Omental fat pad (tissue), 4 donors: ENCODE measurements at places on chromosomes 11 and 22. TPM values are rescaled to one million over a fixed set of nuclear protein-coding genes. Genes with fewer than 3 reads are reported as not detected.

The RAC2 gene
- total RNA-seq, result 11.0 TPM

The SCN3B gene
- total RNA-seq, result 2.6 TPM

The TPH1 gene
- total RNA-seq, result 0.47 TPM

The SPI1 gene
- total RNA-seq, result 25.0 TPM

The ANO1 gene
- total RNA-seq, result 8.6 TPM

The FAM227A gene
- 0.24 TPM for total RNA-seq

The EXPH5 gene
- total RNA-seq, result 0.32 TPM

The KCNK7 gene
- total RNA-seq, result 1.5 TPM

The GDPD4 gene
- total RNA-seq, result not detected

The MMP27 gene
- total RNA-seq, result not detected

GRCh38 chr22:48858121-48858520, 969.6 kb downstream of the BRD1 start:
- DNase-seq, result no peak

DNA sequence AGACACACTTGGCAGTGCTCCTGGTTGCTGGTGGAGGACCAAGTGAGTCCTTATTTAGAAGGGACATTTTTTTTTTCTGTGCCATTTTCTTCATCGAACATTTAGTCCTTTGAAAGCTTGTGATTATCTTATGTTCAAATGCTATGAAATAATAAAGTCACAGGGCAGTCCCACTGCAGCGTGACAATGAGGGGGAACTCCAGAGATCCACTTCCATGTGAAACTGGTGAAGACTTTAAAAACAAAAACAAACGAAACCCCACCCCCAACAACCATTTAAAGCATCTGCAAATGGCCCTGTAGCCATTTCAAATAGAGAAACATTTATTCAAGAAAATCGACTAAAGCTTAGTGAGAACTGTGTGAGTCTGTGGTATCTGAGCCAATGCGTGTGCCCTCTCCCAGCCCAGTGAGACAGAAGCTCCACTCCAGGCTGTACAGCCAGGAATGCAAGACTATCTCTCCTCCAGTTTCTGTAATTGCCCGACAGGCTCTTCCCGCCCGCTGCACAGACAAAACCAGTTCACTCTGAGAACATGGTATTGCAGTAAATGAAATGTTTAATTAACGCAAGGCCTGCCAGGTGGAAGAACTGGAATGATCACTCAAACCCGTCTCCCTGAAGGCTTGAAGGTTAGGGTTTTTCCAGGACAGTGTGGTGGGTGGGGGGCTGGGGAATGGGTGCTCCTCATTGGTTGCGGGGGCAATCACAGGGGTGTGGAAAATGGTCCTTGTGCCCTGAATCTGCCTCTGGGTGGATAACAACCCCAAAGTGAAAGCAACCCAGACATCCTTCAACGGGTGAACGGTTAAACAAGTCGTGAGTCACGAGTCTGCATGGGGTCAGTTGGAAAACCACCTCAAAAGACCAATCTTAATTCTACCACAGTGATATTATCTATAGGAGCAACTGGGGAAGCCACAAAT, 8.4 kb downstream of the KRTAP5-6 start:
- no peak for DNase-seq

- no peak for DNase-seq
Measured at GRCh38 chr22:42617155-42617983, 2.7 kb upstream of the POLDIP3 start.

- DNase-seq, result no peak
Measured at GRCh38 chr11:133163463-133164419, 368.6 kb downstream of the OPCML start.

- DNase-seq, result no peak
Measured at GRCh38 chr11:71140206-71140919, 112.0 kb downstream of the SHANK2 start.

- no peak for DNase-seq
Measured at GRCh38 chr11:28969832-28970231, 861.6 kb downstream of the METTL15 start.

GRCh38 chr22:43550024-43550620, 138.3 kb downstream of the MPPED1 start:
- DNase-seq, result no peak

DNA sequence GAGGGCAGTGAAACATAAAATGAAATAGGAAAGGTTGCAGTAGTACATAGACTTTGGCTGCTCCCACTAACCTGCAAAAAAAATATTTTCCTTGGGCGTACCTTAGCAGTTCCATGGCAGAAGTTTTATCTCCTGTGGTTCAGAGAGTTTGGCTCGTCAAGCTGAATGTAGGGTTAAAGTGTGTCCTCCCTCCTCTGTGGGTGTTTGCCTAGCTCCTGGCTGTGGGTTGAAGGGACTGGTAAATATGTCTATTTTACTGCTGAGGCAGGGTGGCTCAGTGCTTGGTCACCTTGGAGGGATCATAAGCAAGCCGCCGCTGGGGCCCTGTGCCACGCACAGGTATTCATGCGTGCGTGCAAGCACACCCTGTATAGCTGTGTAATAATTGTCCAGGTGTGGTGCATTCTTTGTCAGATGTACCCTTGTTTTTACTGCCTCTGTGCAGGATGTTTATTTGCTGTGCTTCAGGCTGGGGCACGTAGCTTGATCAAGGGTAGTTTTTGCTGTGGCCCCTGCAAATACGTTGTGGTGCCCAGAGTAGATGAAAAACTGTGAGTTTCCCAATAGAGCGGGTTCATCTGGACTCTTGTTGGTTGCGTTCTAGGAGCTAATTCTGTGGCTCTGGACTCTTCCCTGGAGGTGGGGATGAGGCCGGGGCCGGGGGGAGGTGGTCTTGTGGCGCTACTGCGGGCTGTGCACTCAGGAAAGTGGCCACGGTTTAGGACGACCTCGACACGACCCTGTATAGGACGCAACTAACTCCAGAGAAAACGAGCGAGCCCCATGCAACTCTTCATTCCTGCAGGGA, 732 bp upstream of the SORL1 start:
- DNase-seq, result no peak

- no peak for DNase-seq
Measured at GRCh38 chr11:128236506-128237498, 350.6 kb downstream of the ETS1 start.

DNA sequence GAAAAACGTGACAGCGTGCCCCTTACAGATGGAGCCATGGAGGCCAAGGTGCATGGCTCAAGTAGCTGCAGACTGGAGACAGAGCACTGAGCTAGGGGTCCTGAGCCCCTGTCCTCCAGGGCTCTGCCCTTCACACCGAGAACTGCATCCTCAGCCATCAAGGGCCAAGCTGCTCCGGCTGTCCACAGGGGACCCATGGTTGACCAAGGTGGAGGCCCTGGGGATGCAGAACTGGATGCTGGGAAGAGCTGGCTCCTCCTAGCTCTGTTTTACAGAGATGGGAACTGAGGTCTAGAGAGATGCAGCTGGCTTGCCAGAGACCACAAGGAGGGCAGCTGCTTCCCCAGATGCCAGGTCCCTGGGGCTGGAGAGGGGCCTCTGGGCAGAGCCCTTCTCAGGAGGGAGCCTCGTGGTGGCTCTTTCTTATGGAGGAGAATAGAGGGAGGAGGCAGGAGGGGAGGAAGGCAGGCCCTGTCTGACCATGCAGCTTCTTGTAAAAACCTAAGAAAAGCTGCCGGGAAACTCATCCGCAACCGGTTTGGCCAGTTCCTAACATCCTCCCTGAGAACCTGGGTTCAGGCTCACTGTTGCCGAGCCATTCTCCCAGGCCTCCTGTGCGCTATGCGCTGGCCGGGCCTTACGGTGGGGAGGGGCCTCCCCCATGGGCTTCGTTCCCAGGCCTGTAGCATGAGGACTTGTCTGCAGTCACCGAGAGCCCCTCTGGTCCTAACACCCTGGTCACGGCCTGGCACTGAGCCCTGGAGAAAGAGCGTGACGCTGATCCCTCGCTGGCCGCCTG, 80.6 kb downstream of the WNT7B start:
- no peak for DNase-seq

GRCh38 chr11:721741-722345, 15.8 kb downstream of the EPS8L2 start:
- DNase-seq, result no peak

DNA sequence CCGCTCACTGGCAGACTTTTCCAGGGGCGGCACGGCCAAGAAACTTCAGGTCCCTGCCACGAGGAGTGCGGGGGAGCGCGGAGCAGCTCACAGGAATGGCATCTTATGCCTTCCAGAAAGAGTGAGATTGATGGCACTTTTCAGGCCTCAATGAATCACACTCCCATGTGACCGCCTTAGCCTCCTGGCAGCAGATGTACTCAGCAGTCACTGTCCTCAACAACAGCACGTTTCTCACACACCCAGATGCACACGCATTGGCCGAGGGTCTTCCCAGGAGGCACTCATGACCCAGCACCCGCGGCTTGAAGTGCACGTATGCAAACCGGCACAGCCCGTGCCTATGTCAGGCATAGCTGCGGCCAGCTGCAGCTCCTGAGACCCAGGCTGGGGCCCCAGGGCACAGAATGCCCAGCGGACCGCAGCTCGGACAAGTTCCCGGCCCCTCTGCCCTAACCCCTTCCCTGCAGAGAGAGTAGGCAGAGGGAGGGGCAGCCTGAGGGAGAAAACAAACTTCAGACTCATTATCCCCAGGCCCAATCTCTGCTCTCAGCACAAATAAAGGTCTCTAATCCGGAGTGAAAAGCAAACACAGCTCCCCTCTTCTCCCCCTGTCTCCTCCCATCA, 48.3 kb downstream of the RPUSD4 start:
- DNase-seq, result peak; percentile 52

- no peak for DNase-seq
Measured at GRCh38 chr11:78660471-78660870, 85.8 kb upstream of the NARS2 start.

- no peak for DNase-seq
Measured at GRCh38 chr22:24434471-24435322, 7.3 kb downstream of the ADORA2A start.

GRCh38 chr11:76823481-76824028, 37.2 kb upstream of the ACER3 start:
- no peak for DNase-seq

- no peak for DNase-seq
Measured at GRCh38 chr11:460331-461199, 10.5 kb downstream of the PTDSS2 start.

- DNase-seq, result no peak
Measured at GRCh38 chr11:81470446-81470845, 1263.2 kb downstream of the FAM181B start.

GRCh38 chr11:105960252-105961245, 61.5 kb downstream of the MSANTD4 start:
- DNase-seq, result no peak

DNA sequence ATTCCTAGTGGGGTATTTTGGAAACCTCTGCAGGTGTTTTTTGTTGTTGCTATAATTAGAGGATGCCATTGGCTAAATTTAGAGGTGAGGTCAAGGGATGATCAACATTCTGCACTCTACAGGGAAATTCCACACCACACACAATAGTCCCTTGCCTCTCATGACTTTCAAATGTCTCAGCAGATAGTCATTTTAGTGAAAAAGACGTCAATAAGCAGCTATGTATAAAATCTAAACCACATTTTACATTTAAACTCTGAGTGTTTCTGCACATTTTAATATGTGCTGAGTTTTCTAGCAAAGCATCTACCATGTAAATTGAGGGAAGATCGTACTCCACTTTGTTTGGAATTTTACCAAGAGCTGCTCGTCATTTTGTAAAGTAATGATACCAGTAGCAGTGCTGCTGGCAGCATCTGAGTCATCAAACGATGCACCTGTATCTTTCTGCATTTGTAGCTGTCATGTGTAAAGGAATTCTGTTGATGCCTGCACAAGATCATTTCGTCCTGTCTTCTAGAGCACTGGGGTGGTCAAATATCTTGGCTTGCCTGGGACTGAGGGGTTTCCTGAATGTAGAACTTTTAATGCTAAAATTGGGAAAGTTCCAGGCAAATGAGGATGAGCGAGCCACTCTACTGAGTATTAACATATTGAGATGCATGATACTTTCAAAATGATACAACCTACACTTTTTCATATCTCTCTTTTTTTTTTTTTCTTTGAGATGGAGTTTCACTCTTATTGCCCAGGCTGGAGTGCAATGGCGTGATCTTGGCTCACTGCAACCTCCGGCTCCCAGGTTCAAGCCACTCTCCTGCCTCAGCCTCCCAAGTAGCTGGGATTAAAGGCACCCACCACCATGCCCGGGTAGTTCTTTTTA, 414.5 kb upstream of the SYN3 start:
- no peak for DNase-seq

GRCh38 chr22:48090332-48090672, 1327.9 kb downstream of the TBC1D22A start:
- DNase-seq, result no peak

- no peak for DNase-seq
Measured at GRCh38 chr22:30296833-30297232, 7.5 kb upstream of the CASTOR1 start.

DNA sequence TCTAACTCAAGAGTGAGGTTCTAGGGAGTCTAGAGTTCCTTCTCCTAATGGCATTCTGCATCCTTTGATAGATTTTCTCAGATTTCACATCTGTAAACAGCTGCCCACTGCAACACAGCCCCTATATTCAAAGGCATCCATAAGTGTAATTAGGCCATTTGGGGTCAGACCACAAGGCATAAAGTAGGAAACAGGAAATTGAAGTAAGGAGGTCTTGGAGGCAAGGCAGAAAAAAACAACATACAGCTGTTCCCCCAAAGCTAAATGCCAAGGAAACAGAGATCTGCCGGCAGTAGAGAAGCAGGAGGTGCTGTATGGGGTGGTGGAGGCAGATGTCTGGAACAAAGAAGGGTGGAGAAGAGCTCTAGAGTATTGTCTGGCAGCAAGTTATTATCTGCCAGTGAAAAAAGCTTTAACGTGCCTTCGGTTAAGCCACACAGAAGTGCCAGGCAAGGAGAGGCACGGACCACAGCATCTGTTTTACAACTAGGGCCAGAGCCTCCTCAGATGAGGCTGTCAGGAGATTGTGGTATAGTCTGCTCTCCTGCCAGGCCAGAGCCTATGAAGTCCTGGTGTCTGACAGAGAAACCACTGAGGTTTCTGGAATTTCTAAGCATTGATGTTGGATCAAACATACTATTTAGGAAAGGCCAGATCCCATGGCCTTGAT, 100.2 kb upstream of the CHRM4 start:
- no peak for DNase-seq

DNA sequence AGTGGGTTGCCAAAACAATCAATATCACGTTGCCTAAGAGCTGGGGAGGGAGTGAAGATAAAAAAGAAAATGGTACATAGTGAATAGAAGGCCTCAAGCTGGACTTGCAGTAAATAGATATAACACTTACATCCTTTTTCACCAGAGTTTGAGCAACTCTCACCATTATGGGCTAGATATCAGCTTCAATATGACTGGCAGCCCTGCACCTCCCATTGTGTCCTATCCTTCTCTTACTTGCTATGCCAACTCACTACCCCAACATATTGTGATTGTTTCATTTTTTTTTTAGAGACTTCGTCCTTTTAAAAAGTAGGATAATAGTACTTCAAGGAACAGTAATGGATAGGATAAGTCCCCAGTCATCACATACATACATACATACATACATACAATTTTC, 7.4 kb downstream of the HBG1 start:
- no peak for DNase-seq
